ENCODE measurements at places on chromosomes 3 and 15. TPM values are rescaled to one million over a fixed set of nuclear protein-coding genes. Genes with fewer than 3 reads are reported as not detected.

ZBTB47 gene
- 5.5 TPM for total RNA-seq

SH2D7 gene
- total RNA-seq: not detected

GOLGA8S gene
- total RNA-seq: 0.14 TPM

GOLGA8J gene
- 0.09 TPM for total RNA-seq

GNAT1 gene
- 0.25 TPM for total RNA-seq

KCNMB3 gene
- 1.4 TPM for total RNA-seq

ZDHHC19 gene
- total RNA-seq: 0.35 TPM

ETV5 gene
- total RNA-seq: 24.5 TPM

FANCD2OS gene
- total RNA-seq: not detected

ISLR2 gene
- 0.31 TPM for total RNA-seq

CPLX3 gene
- not detected for total RNA-seq

LMAN1L gene
- not detected for total RNA-seq

IQCF5 gene
- total RNA-seq: not detected

CFAP92 gene
- not detected for total RNA-seq

LRRC34 gene
- not detected for total RNA-seq

SHC4 gene
- total RNA-seq: 0.92 TPM

DLEC1 gene
- total RNA-seq: 0.09 TPM

PRSS50 gene
- total RNA-seq: not detected

ZNF502 gene
- total RNA-seq: 1.2 TPM

SEMA5B gene
- 0.31 TPM for total RNA-seq

SERF2 gene
- 431 TPM for total RNA-seq

Data from A549 treated with AZD2906 at 1 μM for 4 hours (cell line).